ENCODE measurements at places on chromosomes 6 and 20. TPM values are rescaled to one million over a fixed set of nuclear protein-coding genes. Genes with fewer than 3 reads are reported as not detected.

Gene ULBP1
- not detected for total RNA-seq

Gene GSTA2
- not detected for total RNA-seq

Gene LY6G6D
- total RNA-seq = not detected

Gene RSPO4
- total RNA-seq = not detected

Gene REM1
- total RNA-seq = 5.0 TPM

Gene SLC22A3
- 361 TPM for total RNA-seq

Gene CPNE5
- total RNA-seq = 3.0 TPM

Gene LRRN4
- not detected for total RNA-seq

DNA sequence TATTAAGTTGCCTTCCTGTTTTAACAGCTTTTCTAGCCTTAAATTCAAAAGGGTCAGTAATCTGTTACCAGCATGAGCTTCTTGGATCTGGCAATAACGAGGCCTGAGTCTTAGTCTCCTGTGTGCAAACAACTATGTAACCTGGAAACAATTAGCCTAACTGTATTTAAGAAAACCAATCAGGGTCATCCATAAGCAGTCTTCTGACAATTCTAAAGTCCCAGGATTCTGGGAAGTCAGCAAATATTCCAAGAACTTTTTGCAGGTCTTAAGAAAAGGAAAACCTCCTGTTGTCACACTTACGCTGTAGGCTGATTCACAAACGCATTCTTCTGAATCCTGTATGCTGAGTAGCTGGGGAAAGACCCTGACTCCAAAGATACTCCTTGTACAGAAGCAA lies 90.4 kb downstream of the COL12A1 start:
- DNase-seq = no peak

DNA sequence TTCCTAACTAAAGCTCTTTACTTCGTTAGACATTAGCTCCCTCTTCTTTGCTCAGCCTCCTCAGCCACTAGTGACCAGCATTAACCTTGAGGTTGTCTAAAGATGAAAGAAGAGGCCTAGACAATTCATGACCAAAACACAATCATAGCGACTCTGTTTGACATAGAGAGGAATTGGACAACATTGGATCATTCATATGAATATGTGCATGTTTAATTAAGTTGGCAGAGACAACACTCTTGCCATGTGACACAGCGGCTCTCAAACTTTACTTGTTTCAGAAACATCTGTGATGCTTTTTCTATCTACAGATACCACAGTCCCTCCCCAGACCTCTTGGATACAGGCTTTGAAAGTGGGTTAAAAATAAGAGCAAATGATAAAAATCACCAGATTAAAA lies 81.7 kb downstream of the LINC00237 start:
- DNase-seq = no peak

GRCh38 chr20:35984382-35984781 lies 16.0 kb downstream of the CNBD2 start:
- no peak for DNase-seq

DNA sequence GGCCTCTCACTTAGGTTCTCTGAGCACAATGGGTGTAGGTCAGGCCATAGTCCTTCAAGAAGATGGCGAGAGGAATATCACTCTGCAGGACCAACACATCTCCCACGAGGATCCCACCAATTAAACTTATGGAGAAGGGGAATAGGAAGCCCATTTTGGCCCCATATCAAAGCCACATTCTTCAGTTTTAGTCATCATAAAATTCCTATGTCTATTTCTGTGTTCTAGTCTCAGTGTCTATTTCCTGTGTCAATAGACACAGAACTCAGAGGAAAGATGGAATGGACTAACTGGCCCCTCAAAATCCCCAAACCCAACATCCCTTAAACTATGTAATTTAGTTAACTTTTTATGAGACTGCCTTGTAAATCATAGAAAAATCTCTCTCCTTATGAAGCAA lies 216.8 kb downstream of the HACE1 start:
- no peak for DNase-seq

- DNase-seq = no peak
These were observed 160.2 kb downstream of the MRPL14 start for GRCh38 chr6:43966853-43967718.

GRCh38 chr6:43502666-43503065 lies 7.5 kb downstream of the LRRC73 start:
- DNase-seq = no peak

- no peak for DNase-seq
These were observed 145.4 kb upstream of the AHI1 start for GRCh38 chr6:135642912-135643311.

GRCh38 chr6:115832186-115832585 lies 228.5 kb downstream of the FRK start:
- DNase-seq = no peak

GRCh38 chr6:39934131-39934757 lies at the start of gene MOCS1:
MOCS1 (minus strand) TSS chr6:39934462; CDS start chr6:39934417, 45 bp downstream.
- peak; percentile 82 for DNase-seq
